ENCODE measurements at places on chromosomes 2 and 18.

DNA sequence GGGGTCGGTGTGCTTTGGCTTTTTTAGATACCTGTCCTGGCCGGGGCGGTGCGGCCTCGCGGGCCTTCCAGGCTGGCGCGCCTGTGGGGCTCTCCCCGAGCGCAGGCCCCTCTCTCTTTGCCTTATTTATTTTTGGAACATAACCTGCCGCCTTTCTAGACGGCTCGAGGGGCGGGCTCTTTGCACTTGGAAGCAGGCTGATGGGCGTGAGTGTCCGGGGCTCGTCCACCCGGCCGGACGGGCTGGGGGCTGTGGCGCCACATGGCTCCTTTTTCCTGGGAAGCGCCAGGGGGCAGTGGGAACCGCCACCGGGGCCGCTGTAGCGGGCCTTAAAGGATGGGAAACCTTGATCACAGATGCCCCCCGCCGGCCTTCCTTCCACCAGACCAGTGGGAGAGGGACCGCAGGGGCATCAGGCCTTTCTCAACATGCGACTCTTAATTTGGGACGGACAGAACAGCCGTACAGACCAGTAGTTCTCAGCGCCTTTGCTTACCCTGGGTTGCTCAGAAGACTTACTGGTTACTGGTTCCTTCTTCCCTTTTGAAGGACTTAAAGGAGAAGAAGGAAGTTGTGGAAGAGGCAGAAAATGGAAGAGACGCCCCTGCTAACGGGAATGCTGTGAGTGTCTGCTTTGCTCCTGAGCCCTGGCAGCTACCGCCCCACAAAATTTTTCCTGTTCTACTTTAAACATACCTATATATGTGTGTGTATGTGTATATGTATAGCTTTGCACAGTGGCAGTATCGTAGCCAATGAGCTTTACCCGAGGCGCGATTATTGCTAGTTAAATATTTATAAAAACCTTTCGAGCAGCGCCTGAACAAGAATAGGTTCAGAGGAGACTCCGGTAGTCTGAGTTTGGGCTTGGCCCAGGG lies 2.7 kb downstream of the PTMA start:
- DNase-seq: peak; percentile 60

DNA sequence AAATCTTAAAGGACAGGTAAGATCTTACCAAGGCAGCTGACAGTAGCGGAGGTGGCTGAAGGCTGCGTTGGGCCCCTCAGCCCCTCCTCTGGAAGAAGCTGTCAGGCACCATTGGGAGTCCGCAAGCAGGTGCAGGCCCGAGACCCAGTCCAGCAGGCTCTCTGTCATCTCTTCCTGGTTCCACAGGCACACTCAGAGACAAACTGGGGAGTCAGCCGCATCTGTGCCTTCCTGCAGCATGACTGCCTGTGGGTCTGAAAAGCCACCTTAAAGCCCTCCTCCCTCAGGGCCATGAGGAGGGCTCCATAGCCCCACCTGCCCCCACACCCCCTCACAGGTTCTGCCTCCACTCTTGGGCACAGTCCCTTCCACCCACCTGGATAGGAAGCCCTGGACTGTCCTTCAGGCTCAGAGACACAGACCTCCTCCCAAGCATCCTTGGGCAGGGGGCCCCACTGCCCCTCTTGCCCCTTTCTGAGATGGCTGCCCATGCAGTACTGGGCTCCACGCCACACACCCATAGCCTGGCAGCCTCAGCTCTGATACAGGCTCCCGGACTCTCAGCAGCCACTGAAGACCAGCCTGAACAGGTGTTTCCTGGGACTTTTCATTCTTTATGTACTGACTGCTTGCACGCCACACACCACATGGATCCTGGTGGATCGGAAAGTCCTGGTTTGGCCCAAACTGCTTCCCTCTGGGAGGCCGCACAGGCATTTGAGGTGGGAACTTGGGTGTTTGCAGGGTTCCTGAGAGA lies 239.8 kb downstream of the SEPTIN10 start:
- no peak for DNase-seq

GRCh38 chr2:205864491-205864890 lies 182.2 kb downstream of the NRP2 start:
- DNase-seq: no peak

DNA sequence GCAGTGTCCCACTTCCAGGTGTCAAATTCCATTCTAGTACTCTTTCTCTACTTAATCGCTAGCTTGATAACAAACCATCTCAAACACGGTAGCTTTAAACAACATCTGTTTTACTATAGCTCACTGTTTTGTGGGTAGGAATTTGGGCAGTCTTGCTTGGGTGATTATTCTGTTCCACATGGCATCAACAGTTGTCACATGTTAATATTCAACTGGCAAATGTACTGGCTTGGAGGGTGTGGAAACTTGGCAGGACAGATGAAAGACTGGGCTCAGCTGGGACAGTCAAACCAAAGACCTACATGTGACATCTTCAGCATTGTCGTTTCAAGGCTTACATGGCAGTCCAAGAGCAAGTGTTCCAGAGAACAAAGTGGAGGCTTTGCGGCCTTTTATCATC lies 241.8 kb downstream of the PTH2R start:
- DNase-seq: no peak

GRCh38 chr18:75200605-75201280 lies 8.2 kb downstream of the PTGR3 start:
- DNase-seq: peak; percentile 70

DNA sequence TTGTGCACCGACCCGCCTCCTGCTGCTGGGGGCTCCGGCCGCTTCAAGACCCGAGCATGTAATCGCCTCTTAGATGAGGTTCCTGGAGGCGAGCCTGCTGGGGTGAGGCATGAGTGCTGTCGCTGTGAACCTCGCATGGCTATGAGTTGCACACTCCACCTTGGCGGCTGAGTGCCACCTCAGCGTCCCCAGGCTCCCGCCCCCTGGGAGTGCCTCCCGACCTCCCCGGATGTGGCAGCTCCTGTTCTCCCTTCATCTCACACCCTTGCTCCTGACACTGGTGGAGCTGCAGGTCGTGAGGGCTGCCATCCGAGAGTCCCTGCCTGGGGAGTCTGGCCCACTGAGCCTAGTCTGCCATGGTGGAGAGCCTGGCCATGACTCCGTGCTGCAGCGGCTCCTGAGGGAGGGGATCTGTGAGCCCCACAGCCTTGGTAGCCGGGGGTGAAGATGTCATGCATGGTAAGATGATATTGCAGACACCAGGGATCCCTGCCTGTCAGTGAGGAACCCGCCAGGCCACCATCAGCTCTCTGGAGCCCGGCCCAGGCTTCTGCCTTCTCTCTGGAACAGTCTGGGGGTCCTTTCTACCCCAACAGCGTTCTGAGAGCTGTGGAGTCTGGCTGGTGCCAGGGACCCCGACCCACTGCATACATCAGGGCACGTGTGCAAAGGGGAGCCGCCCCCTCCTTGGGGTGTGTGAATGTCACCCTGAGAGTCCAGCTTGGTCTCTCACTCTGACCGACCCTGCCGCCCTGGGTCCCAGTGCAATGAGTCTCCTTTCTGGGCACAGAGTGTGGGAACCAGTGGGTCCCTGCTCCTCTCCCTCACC lies 61.6 kb upstream of the HS6ST1 start:
- DNase-seq: no peak

GRCh38 chr18:44958455-44958854 lies 277.8 kb downstream of the SETBP1 start:
- DNase-seq: no peak

- no peak for DNase-seq
These were observed 13.6 kb downstream of the ADI1 start for GRCh38 chr2:3505771-3506170.

- DNase-seq: no peak
These were observed 112.7 kb upstream of the REV1 start for GRCh38 chr2:99602476-99602875.

DNA sequence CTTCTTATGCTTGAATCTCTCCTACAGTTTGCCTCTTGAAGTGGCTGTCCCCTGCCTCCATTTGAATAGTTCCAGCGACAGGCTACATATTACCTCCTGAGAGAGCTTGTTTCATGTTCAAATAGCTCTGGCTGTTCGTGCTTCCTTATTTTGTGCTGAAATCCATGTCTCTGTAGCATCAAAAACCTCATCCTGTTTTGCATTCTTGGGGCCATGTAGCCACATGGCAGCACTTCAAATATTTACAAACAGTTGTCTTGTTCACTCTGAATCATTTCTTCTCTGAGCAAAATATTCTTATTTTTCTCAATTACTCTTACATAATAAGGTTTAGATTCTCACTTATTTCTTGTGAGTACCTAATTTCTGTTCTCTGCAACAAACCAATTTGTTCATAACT lies 1243.1 kb upstream of the NXPH2 start:
- no peak for DNase-seq

GRCh38 chr2:30865892-30866681 lies 58.8 kb upstream of the CAPN13 start:
- DNase-seq: no peak

GRCh38 chr2:48319863-48320262 lies 210.1 kb upstream of the STON1 start:
- DNase-seq: no peak

DNA sequence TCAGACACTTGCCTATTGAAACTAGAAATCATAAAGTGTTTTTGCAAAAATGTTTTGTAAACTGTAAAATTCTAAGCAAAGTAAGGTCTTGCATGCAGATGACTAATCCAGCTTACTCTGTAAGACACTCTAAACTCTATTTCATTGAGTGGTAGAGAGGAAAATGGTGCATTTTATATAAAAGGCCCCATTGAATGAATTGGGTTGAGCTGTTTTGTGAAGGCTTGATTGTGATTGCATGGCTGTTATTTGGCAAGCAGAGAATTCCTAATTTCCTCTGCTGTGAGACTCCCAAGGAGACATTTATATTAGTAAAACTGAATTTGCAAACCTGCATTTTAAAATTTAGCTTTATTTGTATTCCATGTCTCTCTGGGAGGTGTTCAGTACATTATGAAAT lies 234.5 kb downstream of the PARD3B start:
- DNase-seq: no peak

- DNase-seq: no peak
These were observed 9.1 kb downstream of the TPRKB start for GRCh38 chr2:73728043-73728442.

- DNase-seq: no peak
These were observed 115.1 kb upstream of the GPC1 start for GRCh38 chr2:240320204-240320993.

DNA sequence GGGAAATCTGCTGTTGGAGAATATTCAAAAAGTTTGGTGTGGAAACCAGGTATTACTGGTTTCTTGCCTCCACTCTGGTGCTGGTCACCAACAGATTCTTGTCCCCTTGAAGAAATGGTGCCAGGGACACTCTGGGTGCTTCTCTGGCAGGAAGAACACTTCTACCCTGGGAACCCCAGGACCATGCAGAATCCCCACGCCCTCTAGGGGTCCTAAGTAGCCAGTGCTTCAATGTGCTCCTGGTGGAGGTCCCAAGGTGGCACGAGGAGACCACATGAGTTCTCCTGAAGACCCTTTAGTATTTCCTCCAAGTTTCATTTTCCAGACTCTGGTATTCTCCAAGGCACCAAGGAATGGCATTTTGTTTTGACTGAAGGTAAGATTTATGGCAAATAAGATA lies 380.6 kb downstream of the TSN start:
- DNase-seq: no peak

DNA sequence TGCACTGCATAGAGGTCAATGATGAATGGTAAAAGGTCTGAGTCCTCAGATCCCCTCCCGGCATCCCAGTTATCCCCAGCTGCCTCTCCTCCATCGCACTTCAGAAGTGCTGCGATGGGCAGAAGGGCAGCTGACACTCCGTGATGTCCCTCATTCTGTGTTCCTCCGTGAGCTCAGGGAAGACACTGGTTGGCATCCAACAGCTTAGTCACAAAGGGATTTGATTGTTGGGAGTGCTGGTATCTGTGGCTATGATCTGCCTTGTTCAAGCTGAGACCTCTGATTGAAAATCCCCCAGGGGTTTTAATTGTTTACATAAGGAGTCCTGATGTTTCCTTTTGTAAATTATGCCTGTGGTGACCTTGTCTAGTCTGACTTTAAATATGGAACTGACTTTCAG lies 19.0 kb upstream of the SAG start:
- no peak for DNase-seq

- no peak for DNase-seq
These were observed 87.1 kb downstream of the SS18 start for GRCh38 chr18:26003356-26003755.

DNA sequence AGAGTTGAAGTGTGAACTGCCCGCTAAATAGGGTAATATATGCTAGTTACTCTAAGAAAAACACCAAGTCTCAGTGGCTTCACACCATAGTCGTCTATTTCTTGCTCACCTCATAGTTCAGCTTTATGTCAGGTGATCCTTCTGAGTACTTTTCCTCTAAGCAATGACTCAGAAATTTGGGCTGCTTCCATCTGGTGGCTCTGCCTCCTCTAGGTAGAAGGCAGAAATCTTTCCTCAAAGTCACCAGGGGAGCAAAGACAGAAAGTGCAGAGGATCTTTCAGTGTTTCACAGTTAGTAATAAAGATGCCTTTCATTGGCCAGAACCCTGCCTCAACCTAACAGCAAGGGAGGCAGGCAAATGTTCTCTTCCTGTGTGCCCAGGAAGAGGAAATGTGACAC lies 17.3 kb downstream of the CDH20 start:
- DNase-seq: no peak

- DNase-seq: no peak
These were observed 796 bp downstream of the MYO1B start for GRCh38 chr2:191245869-191246531.

DNA sequence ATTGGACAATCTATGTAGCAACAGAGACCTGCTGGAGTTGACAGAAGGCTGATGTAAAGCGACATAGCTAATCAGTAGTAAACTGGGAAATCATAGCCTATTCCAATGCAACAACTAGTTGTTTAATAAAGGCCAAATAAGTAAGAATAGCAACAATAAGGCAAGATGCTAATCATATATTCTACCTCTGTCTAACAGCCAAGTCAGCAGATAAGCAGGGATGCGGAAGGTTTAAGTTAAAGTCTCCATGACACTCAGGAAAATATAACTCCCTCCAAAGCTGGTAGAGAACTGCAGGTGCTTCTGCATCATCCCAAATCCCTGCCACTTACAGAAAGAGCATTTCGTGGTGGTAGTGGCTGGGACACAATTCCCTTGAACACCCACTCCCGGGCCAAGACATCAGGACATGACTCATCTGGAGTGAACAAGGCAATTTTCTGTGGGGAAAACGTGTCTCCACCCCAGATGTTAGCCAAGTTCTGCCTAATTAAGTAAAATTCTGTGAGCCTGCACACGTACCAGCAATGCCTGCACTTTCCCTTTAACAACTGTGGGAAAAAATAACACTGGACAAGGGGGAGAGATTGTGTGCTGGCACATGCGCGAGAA lies 413.6 kb upstream of the ID2 start:
- no peak for DNase-seq

DNA sequence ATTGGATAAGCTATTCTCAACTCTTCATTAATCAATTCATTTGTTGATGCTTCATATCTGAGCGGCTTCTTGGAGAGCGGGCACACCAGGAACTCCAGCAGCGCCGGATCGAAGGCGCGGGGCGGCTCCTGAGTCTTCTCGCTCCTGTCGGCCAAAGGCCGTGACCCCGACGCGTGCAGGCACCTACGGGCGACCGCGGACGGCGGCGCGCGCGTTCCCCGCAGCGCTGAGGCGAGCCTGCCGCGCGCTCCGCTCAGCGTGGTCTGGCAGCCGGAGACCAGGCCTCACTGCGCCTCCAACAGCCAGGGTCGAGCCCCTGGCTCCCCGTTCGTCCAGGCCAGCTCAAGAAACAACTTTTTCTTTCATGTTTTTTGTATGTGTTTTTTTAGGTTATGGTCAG lies 97.5 kb downstream of the ICA1L start:
- DNase-seq: no peak
